ENCODE measurements at places on chromosomes 16 and 17. TPM values are rescaled to one million over a fixed set of nuclear protein-coding genes. Genes with fewer than 3 reads are reported as not detected.

SMTNL2 gene
- polyA plus RNA-seq = 57.5 TPM

EME1 gene
- 14.0 TPM for polyA plus RNA-seq

CLEC19A gene
- polyA plus RNA-seq = 0.05 TPM

DNA sequence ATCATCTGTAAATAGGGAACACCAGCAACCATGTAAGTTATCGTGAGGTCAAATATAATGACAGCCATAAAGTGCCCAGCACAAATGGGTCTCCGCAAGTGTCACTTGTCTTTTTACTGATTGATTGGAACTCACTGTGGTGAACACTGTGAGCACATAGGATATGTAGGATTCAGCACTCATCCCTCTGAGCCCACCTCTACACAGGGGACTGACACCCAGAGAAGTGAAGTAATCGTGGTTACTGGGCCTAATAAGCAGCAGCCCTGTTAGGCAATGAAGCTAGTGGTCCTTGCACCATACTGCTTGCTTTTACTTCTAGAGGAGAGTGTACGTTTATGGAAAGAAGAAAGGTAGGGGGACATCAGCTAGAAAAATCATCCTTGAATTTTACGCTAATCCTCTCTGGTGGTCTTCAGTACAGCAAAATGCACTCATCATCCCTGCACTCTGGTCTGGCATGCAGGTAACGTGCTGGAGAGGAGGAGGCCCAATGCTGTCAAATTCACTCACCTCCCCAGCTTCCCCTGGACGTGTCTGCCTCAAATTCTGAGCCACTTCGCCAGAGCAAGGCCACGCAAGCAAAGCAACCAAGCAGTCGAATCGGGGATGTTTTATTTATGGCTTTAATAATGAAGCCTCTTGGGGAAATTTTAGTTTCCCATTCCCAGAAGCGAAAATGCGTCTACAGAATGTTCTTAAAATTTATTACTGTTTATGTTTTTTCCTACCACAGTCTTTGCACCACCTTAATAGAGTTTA lies 74.7 kb downstream of the YPEL2 start:
- no peak for DNase-seq

GRCh38 chr17:39191750-39192510 lies 5.5 kb downstream of the CACNB1 start:
- no peak for DNase-seq

PLA2G10 gene
- 0.88 TPM for polyA plus RNA-seq

HSD17B2 gene
- polyA plus RNA-seq = 11.2 TPM

DNAH3 gene
- polyA plus RNA-seq = 0.40 TPM

CMTM1 gene
- polyA plus RNA-seq = 7.0 TPM

DNA sequence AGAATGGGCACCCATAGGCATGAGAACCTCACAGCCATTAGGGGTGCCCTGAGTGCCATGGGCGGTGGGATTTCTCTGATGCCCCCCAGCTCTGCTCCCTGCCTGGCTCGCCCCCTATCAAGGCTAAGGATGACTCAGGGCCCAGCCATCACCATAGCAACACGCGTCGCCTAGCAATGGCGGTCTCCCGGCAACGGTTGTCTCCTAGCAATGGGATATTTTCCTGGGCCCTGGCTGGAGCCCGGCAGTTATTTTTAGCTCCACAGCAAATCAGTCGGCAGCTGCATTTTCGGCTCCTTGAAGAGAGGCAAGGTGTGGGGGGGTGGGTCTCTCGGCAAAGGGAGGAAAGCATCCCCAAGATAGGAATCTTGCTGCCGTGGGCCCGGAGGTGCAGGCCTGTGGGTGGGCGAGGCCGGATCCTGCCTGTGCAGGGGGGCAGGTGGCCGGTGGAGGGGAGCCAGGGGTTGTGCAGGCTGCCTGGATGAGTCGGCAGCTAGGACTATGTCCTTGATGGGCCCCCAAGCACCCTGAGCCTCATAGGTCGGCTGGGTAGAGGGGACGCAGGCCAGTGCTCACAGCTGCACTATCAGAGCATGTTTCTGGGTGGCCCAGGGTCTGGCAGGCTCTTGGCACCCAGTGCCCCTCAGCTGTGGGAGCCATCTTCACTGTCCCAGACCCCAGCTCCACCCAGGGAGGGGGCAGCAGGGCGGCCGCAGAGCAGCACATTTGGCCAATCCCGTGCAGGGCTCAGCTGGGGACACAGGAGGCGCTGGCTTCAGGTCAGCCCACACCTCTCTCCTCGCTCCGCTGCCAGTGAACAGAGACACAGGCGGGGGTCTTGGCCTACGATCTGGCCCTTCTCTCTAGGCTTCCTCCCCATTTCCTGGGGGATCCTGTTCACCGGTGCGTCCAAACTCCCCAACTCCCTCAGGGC lies 4.2 kb upstream of the FBXL16 start:
- DNase-seq = no peak

DNA sequence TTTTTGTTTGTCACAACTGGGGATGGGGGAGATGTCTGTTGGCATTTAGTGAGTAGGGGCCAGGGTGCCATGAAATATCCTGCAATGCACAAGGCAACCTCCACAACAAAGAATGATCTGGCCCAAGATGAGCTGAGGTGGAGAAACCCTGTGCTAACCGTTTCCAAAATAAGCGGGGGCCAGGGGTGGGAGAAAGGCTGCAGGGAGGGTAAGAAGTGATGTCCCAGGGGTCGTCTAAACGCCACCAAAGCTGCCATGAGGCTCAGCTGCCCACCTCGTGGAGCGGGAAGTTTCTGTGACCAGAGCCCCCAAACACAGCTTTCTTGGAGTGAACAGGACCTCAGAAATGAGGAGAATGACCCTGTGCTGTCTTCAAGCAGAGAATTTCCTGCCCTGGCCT lies 76.5 kb upstream of the CDH5 start:
- no peak for DNase-seq

DNA sequence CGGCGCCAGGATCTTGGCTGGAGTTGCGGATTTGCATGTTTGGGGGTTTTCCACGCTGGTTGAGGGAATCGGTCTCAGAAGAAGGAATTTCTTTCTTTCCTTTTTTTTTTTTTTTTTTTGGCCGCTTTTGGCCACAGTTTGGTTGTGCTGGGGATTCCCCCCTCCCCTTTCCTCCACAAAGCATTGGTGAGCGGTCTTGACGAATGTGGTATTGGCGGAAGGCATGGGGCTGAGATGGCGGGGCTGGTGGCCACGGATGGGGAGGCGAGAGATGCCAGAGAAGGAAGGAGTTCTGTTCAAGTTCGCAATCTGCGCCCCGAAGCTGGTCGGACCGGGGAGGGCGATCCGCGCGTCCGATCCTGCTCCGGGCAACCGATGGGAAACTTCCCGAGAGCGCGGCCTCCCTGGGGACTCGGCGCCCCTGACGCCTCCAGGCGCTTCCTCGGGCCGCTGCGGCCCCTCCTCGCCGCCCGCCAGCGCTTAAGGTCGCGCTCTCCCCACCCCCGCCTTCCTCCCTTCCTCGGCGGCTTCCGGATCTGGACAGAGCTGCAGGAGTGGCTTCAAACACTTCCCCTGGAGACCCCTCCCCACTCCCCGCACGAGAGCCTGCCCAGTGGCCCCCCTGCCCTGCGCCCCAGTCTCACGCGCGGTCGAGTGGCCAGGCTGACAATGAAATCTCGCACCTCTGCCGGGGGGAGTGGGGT lies 43.2 kb downstream of the RAI1 start:
- DNase-seq = peak; percentile 72

DNA sequence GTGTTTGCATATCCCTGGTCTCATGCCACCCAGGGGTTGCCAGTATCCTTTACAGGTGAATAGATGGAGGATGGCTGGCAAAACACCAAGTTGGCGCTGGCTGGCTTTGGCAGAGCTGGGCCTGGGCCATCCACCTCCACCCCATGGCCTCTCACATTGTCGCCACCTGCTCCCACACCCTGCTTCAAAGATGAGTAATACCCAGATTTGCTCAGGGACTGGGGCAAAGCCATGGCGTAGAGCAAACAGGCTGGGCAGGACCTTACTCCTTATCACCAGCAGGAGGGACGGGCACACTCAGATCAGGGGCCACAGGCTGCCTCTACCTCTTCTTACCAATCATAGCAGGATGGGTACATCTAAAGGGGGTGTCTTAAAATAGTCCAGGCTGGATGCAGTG lies 24.3 kb downstream of the PLA2G10 start:
- no peak for DNase-seq

MYADML2 gene
- 0.18 TPM for polyA plus RNA-seq

DNA sequence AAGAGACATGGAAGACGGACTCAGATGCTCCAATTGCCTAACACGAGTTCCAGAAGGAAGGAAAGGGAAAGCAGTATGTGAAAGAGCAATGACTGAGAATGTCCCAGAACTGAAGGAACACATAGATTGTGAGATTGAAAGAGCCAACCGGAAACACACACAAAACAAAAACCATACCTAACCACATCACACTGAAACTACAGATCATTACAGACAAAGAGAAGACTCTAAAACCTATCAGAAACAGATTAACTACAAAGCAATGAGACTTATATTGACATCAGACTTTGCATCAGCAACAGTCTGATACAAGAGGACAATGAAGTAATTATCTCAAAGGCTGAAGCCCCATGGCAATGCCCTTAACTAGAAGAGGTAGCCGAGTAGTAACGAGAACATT lies 45.6 kb upstream of the CLEC18B start:
- no peak for DNase-seq

DNA sequence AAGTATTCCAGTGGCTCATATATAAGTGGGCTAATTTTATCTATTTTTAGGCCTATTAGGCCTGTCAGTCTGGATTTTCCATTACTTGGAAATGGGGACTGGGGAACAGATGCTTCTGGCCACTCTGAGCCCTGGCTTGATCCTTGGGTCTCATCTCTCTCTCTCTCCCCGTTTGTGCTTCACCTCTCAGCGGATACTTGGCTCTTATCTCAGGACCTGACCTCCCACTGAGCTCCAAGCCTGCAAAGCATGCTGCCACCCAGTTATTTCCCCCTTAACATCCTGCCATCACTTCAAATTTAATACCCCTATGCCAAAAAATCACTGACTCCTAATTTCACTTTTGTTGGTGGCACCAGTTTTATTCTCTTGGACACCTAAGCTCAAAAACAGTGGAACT lies 4.2 kb downstream of the ZNF843 start:
- DNase-seq = no peak

CRYBA1 gene
- polyA plus RNA-seq = not detected

DNA sequence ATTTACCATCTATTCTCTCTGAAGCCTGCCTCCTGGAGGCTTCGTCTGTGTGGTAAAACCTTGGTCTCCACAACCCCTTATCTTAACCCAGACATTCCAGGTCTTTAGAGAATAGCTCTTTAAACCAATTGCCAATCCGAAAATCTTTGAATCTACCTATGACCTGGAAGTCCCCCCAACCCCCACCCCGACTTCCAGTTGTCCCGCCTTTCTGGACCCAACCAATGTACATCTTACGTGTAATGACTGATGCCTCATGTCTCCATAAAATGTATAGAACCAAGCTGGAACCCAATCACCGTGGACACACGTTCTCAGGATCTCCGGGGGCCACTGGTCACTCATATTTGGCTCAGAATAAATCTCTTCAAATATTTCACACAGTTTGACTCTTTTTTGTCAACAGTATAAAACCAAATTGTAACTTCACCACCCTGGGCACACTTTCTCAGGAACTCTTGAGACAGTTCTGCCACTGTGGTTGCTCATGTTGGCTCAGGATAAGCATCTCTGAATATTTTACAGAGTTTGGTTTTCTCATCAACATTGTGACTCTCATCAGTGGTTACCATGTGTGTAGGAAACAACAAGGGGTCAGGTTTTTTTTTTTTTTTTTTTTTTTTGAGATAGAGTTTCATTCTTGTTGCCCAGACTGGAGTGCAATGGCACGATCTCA lies 18.1 kb upstream of the DNAH17 start:
- no peak for DNase-seq

DNA sequence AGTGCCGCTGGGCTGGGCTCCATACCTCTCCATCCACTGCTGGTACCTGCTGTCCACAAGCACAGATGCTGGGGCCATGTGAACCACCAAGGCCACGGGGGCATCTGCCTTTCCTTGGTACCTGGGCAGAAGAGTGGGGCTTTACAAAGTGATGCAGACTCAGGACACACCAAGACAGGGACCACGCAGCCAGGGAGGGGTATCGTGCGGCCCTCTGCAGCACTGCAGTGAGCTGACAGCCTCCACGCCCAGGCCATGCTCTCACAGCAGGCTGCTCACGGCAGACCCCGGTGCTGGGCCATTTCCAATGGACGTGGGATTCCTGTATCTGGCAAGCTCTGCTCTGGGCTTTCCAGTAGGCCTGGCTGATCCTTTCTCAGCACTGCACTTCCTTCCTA lies 14.4 kb downstream of the ELAC2 start:
- DNase-seq = no peak

KRTAP3-2 gene
- polyA plus RNA-seq = not detected

- no peak for DNase-seq
These were observed 240.0 kb upstream of the ZFHX3 start for GRCh38 chr16:73287859-73288405.

GRCh38 chr17:46046957-46047356 lies 47.9 kb downstream of the STH start:
- no peak for DNase-seq

TPPP3 gene
- 42.7 TPM for polyA plus RNA-seq

DNA sequence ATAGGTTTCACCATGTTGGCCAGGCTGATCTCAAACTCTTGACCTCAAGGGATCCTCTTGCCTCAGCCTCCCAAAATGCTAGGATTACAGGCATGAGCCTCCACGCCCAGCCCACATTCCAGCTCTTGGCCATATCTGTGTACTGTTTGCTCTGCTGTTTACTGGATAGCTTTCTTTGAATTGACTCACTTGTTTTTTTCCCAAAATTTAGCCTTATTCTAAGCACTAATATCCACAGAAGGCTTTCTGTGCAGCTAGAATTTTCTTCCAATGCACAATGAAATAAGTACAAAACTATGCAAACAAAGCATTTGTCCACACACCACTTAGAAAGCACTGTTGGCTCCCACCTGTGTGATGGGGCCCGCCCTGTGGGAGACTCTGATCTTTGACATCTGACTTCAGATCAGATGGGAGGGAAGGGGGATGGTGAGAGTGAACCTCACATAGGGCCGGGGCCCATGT lies 72.2 kb downstream of the CLEC16A start:
- no peak for DNase-seq

All from left kidney (tissue), 8 donors.